Head of caudate nucleus (tissue), 42 donors: ENCODE measurements at places on chromosomes 12 and 14.

DNA sequence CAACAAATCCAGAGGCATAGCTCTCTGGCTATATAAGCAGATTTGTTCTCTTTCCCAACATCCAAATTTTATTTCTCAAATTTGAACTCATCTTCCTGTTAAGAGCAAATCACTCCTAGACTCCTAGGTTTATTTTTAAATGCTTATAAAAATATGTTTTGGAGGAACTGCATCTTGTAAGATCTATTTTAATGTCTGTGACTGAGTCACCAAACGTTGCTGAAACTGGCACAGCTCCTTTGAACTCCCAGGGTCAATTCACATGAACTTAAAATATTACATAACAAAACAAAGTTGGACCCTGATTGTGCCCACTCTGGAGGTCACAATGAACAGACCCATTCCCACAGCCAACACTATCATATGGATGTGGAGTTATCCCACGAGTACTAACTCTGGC, 23.9 kb downstream of the ANAPC7 start:
- no peak for DNase-seq

DNA sequence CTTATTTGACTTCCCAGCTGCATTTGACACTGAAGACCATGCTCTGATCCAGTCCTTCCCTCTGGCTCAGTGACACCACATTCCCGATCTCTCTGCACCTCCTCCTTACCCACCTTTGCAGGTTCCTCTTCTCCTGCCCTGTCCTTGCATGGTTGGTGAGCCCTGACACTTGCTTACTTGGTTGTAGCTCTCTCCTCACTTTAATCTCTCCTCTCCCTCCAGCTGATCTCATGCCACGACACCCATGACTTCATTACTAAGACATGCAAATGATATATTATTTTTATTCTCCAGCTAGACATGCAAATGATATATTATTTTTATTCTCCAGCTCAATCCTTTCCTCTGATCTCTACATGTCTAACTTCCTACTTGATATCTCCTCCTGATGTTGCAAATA, at the start of gene SERPINA9:
SERPINA9 (minus strand) TSS at position 175 of the 400 bp plus-strand sequence. CDS start 6,357 bp downstream, outside the sequence.
- no peak for DNase-seq

DNA sequence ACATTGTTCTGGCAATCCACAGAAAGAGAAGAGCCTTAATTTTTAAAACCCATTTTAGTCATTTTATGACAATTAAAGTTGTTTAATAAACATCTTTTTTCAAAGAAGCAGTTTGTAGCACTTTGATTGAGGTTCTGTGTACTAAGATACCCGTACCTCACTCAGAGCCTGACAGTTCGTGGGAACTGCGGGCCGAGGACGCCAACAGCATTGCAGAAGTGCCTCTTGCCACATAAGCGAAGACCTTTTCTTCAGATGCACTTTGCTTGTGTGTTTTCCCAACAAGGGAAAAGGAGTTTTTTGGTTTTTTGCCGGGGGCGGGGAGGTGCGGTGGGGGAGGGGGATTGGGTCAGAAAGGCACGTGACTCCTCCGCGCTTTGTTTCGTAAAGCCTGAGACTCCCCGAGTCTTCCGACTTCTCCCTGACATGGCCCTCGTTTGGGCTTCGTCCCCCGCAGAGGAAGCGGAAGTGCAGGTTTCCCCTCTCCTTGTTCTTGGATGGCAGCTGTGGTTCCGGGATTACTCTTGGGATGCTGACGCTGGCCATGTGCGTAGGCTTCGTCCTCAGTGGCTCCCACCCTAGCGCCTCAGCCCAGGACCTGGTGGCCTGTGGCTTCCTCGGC, 70.8 kb downstream of the WDR20 start:
- no peak for DNase-seq

- DNase-seq = no peak
Measured at GRCh38 chr12:133135747-133136146, 5.3 kb downstream of the ZNF10 start.

GRCh38 chr12:24398605-24399004, 449.1 kb upstream of the SOX5 start:
- DNase-seq = no peak

- peak; percentile 81 for DNase-seq
Measured at GRCh38 chr12:84911271-84912197, 1.1 kb downstream of the SLC6A15 start.

- DNase-seq = no peak
Measured at GRCh38 chr12:70190262-70191010, 52.8 kb upstream of the CNOT2 start.

DNA sequence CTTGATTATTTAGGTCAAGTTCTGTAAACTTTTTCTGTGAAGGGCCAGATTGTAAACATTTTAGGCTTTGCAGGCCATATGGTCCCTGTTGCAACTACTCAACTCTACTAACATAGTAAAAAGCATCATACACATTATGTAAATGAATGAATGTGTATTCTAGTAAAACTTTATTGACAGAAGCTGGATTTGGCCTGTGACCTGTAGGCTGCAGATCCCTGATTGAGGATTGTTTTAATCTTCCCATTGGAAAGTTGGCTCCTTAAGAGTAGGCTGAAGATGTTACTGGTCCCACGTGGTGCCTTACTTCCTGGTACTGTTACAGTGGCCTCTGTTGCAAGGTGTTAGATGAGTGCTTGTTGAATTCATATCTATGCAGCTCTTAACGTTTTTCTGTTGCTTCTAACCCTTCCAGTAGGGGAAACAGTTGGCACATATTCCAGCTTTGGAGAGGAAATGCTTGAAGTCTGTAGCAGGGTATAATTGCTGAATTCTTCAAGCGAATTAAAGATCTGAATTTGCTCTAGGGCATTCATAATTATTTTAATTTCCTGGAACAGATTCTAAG, 133.6 kb upstream of the DNM1L start:
- no peak for DNase-seq

- DNase-seq = no peak
Measured at GRCh38 chr14:103684471-103684870, 30.8 kb downstream of the XRCC3 start.

GRCh38 chr14:93430315-93431035, at the start of gene UNC79:
Gene UNC79, plus strand, starts transcription at chr14:93430939. Its CDS starts 91 bp downstream, at chr14:93431030.
- DNase-seq = peak; percentile 79

GRCh38 chr12:127619869-127620734, 646.9 kb upstream of the TMEM132C start:
- no peak for DNase-seq

GRCh38 chr14:101399737-101400517, 161.4 kb upstream of the DIO3 start:
- no peak for DNase-seq

DNA sequence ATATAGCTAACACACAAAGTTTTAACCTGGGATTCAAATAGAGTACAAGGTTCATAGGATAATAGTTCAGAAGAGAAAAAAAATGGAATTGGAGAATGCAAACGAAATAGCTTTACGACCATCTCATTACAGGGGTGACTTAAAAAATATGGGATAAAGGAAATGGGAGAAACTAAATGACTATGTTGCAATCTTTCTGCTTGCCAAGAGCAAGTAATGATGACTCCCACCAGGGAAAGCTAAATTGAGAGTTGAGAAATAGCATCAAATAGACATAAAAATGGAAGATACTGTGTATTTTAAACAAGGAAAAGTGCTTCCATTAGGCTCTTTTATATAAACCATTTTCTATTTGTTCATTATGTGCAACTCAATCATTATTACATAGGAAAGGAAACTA, 155.7 kb upstream of the ATXN7L3B start:
- DNase-seq = no peak

GRCh38 chr12:113762155-113762881, 203.8 kb downstream of the RBM19 start:
- DNase-seq = peak; percentile 75
